Ureter (tissue), 1 donor: ENCODE measurements at places on chromosomes 11 and 22. TPM values are rescaled to one million over a fixed set of nuclear protein-coding genes. Genes with fewer than 3 reads are reported as not detected.

Gene MYBPC3
- 0.18 TPM for total RNA-seq

Gene MYO7A
- 5.8 TPM for total RNA-seq

Gene OR8B12
- not detected for total RNA-seq

Gene CDCA5
- total RNA-seq = 1.9 TPM

Gene RPS6KA4
- 31.3 TPM for total RNA-seq

Gene EIF3L
- 544 TPM for total RNA-seq

Gene P2RX6
- 5.7 TPM for total RNA-seq

Gene OR52A1
- total RNA-seq = not detected

Gene OR10G4
- total RNA-seq = not detected

Gene DGCR6L
- total RNA-seq = 31.4 TPM

Gene BTBD18
- not detected for total RNA-seq

Gene NRGN
- total RNA-seq = 6.1 TPM

Gene CLDN5
- total RNA-seq = 38.9 TPM

Gene HYLS1
- total RNA-seq = 2.7 TPM

Gene HMOX1
- total RNA-seq = 6.8 TPM

Gene CHRDL2
- 3.2 TPM for total RNA-seq

Gene APOL3
- 47.4 TPM for total RNA-seq

Gene DUSP8
- 6.0 TPM for total RNA-seq

Gene STX3
- 31.8 TPM for total RNA-seq

Gene NCAM1
- total RNA-seq = 26.7 TPM

Gene SMIM35
- 0.13 TPM for total RNA-seq

Gene GDPD4
- total RNA-seq = not detected

Gene CCDC15
- total RNA-seq = 2.2 TPM

Gene BRSK2
- total RNA-seq = 1.7 TPM

Gene GGTLC2
- total RNA-seq = not detected

Gene KRTAP5-11
- not detected for total RNA-seq

Gene LMO1
- total RNA-seq = not detected

Gene TYR
- not detected for total RNA-seq

Gene OR4A47
- total RNA-seq = not detected

Gene LRRC4C
- total RNA-seq = 3.6 TPM

Gene KIAA1671
- total RNA-seq = 43.7 TPM

Gene SCGB1C1
- not detected for total RNA-seq

Gene C11orf87
- total RNA-seq = 5.9 TPM

Gene GPHA2
- total RNA-seq = not detected

Gene EWSR1
- 284 TPM for total RNA-seq

Gene SDHD
- 113 TPM for total RNA-seq

Gene KDM4E
- total RNA-seq = not detected

Gene MRGPRX4
- total RNA-seq = not detected

Gene SNX32
- total RNA-seq = 2.6 TPM

Gene MICALL1
- total RNA-seq = 80.2 TPM

Gene OR4C46
- total RNA-seq = not detected

Gene ABCC8
- total RNA-seq = 19.4 TPM

Gene SLC22A12
- total RNA-seq = not detected

Gene OR51B5
- 0.99 TPM for total RNA-seq

Gene SLC5A4
- 2.1 TPM for total RNA-seq

Gene CNGA4
- total RNA-seq = 0.26 TPM

Gene GAL
- total RNA-seq = 0.65 TPM

Gene SAA4
- not detected for total RNA-seq

Gene DAGLA
- total RNA-seq = 2.7 TPM

Gene FGF19
- total RNA-seq = not detected

Gene CD248
- 49.2 TPM for total RNA-seq

Gene B4GALNT4
- 3.3 TPM for total RNA-seq
